Ovary (tissue), 10 donors: ENCODE measurements at places on chromosomes 5 and 9. TPM values are rescaled to one million over a fixed set of nuclear protein-coding genes. Genes with fewer than 3 reads are reported as not detected.
A peak's percentile ranks its signal among the peaks of the same experiment; 100 is the strongest.

DNA sequence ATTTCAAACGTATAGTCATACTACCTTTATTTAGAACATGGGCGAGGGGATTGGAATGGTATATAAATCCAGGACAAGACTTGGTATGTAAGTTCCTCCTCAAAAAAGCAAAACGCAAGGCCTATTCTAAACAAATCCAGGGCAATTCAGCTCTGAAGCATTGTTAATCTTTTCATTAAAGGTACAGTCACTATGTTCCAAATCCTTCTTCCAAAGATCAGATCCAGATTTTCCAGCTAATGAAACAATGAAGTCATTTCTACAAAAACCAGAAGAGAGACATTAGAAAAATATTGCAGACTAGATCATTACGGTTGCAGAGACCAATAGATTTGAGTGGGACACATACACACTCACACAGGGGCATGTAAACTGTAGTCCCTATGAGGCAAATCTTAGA is 116.1 kb upstream of the BNC2 start:
- no peaks in the 10 kb centered on the region for H3K27me3 ChIP-seq
- no peak overlapping the region for H3K27ac ChIP-seq
- DNase-seq = no peak
- H3K4me3 ChIP-seq = no peak overlapping the region
- H3K36me3 ChIP-seq = no peaks in the 10 kb centered on the region

- H3K27ac ChIP-seq = no peak overlapping the region
- H3K27me3 ChIP-seq = no peaks in the 10 kb centered on the region
- H3K4me1 ChIP-seq = no peaks in the 10 kb centered on the region
- H3K4me3 ChIP-seq = no peak overlapping the region
- H3K36me3 ChIP-seq = no peaks in the 10 kb centered on the region
Observed at GRCh38 chr5:145978708-145979107, 42.3 kb downstream of the SH3RF2 start.

DNA sequence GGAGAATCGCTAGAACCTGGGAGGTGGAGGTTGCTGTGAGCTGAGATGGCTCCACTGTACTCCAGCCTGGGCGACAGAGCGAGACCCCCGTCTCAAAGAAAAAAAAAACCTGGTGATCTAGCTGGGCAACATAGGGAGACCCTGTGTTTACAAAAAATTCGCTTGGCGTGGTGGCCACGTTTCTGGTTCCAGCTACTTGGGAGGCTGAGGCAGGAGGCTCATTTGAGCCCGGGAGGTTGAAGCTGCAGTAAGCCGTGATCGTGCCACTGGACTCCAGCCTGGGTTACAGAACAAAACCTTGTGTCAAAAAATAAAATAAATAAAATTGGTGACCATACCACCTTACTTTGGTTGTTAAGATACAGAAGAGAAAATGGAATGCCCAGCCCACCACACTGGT is 1.8 kb upstream of the HNRNPAB start:
- DNase-seq = no peak
- no peak overlapping the region for H3K27ac ChIP-seq
- no peaks in the 10 kb centered on the region for H3K27me3 ChIP-seq

- no peak for DNase-seq
- no peak overlapping the region for H3K4me3 ChIP-seq
- H3K27ac ChIP-seq = no peak overlapping the region
- H3K4me1 ChIP-seq = no peaks in the 10 kb centered on the region
Observed at GRCh38 chr5:171506951-171507350, 87.5 kb downstream of the FGF18 start.

- DNase-seq = peak; percentile 78
- no peaks in the 10 kb centered on the region for H3K27me3 ChIP-seq
- peaks cover 6% of the 10 kb centered on the region for H3K4me1 ChIP-seq
- H3K4me3 ChIP-seq = peak within 1 kb of the TSS; percentile 36
- no peaks in the 10 kb centered on the region for H3K36me3 ChIP-seq
- no peak within 1 kb of the TSS for H3K27ac ChIP-seq
Observed at GRCh38 chr9:135087489-135087792, at the start of gene OLFM1. TSS of gene OLFM1 (plus strand) at chr9:135087668. CDS start at chr9:135087990, 322 bp downstream.

GRCh38 chr5:2522372-2522771 is 229.1 kb downstream of the IRX2 start:
- H3K4me1 ChIP-seq = no peaks in the 10 kb centered on the region
- no peaks in the 10 kb centered on the region for H3K36me3 ChIP-seq
- no peak for DNase-seq
- H3K4me3 ChIP-seq = no peak overlapping the region

Gene LRRC26
- not detected for polyA plus RNA-seq

Gene TMEM252
- not detected for polyA plus RNA-seq

Gene PCDHA2
- 0.17 TPM for polyA plus RNA-seq

Gene FST
- 6.7 TPM for polyA plus RNA-seq

Gene SLC9A3
- polyA plus RNA-seq = 1.2 TPM

Gene HEMGN
- polyA plus RNA-seq = not detected

Gene BHMT2
- 18.4 TPM for polyA plus RNA-seq
